ENCODE measurements at places on chromosomes 12 and 14.

GRCh38 chr14:27065886-27066285 is 468.1 kb upstream of the NOVA1 start:
- no peak for DNase-seq

GRCh38 chr12:21308785-21309184 is 25.9 kb downstream of the SLCO1A2 start:
- DNase-seq, result no peak

DNA sequence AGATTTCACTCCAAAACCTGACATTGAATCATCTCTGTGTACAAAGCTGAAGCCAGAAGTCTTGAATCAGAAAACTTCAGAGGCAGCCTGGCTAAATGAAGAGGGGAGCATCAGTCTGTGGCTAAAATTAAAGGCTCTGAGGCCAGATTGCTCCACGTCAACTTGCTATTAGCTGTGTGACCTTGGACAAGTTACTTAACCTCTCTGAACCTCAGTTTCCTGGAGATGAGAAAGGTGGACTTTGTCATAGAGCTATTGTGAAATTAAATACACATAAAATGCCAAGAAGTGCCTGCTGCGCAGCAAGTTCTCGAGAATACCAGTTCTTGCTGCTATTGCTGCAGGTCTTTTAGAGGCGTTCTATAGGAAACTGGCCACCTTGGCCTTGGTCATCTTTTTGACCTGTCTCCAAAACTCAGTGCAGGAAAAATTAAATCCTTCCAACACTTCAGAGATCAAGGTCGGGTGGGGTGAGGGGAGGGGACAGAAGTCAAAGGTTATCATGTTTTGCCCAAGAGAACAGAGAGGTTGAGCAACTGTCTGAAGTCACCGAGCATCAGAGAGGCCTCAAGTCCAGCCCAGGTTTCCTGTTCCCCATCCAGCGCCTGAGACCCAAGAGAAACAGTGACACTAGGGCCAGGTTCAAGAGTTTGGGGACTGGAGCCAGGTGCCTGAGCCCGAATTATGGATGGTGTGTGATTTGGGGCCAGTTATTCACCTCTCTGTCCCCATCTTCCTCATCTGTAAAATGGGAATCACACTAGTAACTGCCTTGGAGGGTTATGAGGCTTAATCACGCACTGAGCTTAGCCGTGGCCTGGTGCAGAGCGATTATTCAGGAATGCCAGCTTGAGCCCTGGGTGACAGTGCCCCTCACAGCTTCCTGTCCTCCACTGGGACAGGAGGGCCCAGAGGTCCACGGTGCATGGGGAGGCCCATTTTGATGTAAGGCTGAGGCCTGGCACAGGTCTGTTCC is 1.1 kb downstream of the SERPINA1 start:
- no peak for DNase-seq

DNA sequence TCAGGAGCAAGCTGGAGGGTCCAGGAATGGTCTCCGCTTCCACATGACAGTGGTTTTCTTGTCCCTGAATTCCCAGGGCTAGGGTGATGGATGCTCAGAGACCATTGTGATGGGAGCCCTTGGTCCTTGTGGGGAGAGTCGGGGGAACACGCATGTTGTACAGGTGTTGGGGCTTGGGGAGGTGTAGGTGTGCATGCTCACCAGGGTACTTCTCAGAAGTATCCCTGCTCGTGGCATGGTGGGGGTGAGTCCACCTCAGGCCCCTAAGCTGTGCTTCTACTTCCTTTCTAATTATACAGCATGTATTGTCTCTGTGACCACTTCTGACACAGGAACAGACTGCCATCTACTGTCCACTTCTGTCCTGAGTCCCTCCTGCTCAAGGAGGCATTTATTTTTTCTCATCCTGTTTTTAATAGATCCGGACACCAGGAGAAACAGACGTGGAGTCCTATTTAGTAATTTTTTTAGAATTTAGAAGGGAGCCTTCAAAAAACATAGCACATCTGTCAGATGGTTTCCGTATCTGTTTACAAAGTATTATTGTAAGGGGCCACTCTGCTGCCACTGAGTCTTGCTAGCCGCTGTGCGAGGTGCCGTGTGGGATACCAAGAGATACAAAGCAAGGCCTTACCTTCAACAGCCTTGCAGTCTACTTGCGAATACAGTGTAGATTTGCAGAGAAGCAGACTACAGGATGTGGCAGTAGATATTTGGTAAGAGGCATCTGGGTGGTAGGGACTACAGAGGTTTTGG is 10.5 kb downstream of the NTF3 start:
- DNase-seq, result peak; percentile 63

- DNase-seq, result no peak
These were observed 620.7 kb downstream of the AACS start for GRCh38 chr12:125685915-125686314.

GRCh38 chr12:54032627-54033100 is at the start of gene HOXC5:
HOXC5 (plus strand) TSS chr12:54033050; CDS start chr12:54033123, 73 bp downstream.
- DNase-seq, result peak; percentile 3

DNA sequence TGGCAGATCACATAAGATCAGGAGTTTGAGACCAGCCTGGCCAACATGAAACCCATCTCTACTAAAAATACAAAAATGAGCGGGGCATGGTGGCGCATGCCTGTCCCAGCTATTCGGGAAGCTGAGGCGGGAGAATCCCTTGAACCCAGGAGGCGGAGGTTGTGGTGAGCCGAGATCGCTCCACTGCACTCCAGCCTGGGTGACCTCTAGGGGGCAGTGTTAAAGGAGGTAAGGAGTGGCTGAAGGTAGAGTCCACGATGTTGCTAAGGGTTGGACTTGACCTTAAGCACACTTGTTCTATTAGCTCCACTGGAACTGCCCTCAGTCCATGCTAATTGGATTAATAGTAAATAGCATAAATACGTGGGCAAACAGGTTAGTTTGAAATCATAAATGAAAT is 62.4 kb upstream of the PSMC1 start:
- DNase-seq, result no peak

- no peak for DNase-seq
These were observed 155.2 kb upstream of the E2F7 start for GRCh38 chr12:77220586-77220985.

GRCh38 chr12:31517994-31518393 is 72.9 kb downstream of the DENND5B start:
- no peak for DNase-seq

- no peak for DNase-seq
These were observed 105.9 kb downstream of the RBM19 start for GRCh38 chr12:113860059-113860820.

- peak; percentile 78 for DNase-seq
These were observed 224.3 kb upstream of the DCN start for GRCh38 chr12:91406920-91407341.

DNA sequence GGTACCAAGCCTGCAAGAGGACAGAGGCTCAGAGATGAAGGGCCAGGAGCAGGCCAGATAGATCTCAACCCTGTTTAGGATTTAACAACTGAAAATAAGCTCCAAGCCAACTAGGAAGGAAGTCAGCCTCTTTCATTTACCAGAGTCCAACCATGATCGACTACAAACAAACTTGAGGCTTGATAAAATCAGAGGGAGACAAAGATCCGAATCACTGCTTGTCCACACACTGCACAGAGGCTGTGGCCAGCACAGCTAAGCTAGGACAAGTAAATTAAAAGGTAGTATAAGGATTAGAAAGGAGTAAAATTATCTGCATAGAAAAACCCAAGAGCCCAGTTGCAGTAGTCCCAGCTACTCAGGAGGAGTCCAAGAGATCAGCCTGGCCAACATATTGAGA is 40.3 kb downstream of the FAM222A start:
- no peak for DNase-seq

GRCh38 chr12:132747395-132747794 is 14.2 kb downstream of the ANKLE2 start:
- no peak for DNase-seq

GRCh38 chr14:72380456-72380855 is 448.2 kb downstream of the RGS6 start:
- no peak for DNase-seq

DNA sequence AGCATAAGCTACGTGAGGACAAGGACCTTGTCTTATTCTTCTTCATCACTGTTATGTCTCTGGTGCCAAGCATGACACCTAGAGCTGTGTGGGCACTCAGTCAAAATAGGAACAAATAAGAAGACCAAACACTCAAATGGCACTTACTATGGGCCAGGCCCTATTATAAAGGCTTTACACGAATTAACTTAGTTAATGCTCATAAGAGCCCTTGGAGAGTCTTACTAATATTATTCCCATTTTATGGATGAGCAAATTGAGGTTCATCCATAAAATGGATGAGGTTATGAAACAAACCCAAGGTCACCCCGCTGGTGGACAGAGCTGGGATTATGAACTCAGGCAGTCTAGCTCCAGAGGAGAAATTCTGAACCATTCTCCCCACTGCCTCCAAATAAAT is 47.7 kb downstream of the ISCA2 start:
- no peak for DNase-seq

DNA sequence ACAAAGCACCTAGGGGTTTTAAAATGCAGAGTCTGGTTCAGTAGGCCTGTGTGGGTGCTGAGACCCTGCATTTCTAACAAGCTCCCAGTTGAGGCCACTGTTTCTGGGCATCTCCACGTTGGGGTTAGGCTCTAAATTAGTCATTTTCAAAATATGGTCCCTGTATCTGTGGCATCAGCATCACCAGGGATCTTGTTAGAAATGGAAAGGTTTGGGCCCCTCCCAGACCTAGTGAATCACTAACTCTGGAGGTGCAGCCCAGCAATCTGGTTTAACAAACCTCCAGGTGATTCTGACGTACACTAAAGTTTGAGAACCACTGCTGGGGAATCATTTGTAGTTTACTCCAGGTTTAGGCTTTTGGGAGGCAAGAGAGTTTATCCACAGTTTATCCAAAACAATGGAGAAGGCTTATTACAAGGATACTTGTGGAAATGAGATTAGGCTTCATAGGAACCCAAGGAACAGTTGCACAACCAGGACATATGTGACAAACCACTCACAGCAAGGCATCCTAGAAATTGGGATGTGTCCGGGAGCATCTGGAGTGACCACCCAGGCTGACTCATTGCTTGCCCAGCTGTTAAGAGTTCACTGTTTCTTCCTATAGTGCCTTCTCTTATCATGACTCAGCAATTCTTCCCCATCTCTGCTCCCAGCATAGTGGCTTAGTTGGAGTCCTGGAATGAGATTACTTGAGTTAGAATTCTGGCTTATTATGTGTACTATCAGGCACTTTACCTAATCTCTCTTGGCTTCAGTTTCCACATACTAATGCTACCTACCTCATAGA is 71.6 kb upstream of the STXBP6 start:
- DNase-seq, result peak; percentile 69

DNA sequence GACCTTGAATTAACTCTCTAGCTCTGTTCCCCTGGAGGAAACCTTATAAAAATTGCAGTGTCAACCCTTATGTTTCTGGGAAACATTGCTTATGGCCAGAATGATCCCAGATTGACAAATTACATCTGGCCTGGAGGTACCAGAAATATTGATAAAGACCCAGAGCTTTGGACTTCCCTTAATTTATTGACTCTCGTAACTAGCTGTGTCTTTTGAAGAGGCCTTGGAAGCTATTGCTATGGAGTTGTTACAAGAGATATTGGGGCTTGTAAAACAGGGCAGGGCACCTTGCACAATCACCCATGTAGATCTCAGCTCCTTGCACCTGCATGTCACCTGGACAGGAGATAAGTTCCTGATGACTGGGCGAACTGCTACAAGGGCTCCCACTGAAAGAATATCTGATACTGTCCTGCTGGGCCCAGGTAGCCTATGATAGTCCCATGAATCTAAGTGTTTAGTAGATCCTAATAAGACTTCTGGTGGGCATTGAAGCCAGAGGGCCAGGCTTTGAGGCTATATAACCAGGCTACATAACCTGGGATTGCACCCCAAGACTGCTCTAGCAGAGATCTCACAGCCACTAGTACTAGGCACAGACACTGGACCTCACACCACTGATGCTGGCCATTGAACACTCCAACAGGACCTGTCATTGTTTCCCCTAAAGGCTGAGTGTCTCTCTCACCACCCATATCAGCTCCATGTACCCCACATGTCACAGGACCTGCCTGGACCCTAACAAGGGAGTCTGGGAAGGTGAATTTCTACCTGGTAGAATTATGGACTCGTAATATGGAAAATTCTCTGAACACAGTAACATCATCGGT is 135.7 kb upstream of the PWP1 start:
- no peak for DNase-seq

DNA sequence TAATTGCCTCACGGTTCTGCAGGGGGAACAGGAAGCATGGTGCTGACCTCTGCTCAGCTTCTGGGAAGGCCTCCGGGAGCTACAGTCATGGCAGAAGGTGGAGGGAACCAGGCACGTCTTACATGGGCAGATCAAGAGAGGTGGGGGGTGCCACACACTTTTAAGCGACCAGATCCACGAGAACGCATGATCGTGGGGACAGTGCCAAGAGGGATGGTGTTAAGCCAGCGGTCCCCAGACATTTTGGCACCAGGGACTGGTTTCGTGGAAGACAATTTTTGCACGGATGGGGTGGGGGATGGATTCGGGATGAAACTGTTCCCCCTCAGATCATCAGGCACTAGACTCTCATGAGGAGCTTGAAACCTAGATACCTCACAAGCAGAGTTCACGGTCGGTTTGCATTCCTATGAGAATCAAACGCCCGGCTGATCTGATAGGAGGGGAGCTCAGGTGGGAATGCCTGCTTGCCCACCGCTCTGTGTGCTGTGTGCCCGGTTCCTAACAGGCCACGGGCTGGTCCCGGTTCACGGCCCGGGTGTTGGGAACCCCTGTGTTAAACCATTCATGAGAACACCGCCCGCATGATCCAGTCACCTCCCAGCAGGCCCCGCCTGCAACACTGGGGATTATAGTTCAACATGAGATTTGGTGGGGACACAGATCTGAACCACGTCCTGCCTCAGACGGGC is 96.9 kb downstream of the ADGRD1 start:
- no peak for DNase-seq

DNA sequence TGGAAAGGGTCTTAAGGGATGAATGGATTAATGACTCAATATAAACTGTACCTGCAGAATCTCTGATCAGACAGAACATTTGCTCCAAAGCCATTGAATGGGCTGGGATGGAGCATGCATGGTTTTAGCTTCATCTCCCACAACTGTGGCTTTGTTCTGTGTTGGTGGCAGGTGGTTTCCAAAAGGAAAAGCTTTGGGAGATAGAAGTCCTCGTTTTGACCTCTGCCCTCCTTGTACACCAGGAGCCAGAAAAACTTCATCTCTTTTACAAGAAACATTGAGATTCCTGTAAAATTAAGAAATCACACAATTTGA is 39.5 kb downstream of the GPR65 start:
- DNase-seq, result no peak

DNA sequence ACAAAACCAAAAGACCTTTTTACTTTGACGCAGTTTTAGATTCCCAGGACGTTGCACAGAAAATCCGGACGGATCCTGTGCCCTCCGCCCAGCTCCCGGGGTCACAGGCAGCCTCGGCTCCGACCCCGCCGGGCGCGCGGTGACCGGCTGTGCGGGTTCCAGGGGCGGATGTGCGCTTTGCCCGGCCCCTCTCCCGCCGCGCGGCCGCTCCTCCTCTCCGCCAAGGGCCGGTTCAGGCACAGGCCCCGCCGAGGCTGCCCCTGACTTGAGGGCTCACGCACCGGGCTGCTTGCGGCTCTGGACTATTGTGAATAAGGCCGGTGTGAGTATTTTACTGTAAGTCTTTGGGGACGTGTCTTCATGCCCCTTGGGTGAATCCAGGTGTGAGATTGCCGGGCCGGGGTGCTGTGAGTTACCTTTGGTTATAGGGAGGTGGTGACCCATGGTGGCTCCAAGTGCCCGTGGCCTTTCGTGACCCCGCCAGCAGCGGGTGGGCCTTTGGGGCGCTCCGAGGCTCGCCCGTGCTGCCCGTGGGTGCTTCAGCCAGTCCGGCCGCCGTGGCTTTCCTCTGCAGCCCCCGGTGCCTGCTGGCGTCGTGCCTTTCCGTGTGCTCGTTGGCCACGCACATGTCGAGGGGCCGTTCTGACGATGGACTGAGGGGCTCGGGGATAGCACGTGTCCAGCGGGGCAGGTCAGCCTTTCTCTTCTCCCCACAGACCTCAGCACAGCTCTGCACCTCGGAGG is 45.9 kb downstream of the NOC4L start:
- no peak for DNase-seq
